Dermis blood vessel endothelial cell (primary cell): ENCODE measurements at places on chromosomes 1 and 21. TPM values are rescaled to one million over a fixed set of nuclear protein-coding genes. Genes with fewer than 3 reads are reported as not detected.
A peak's percentile ranks its signal among the peaks of the same experiment; 100 is the strongest.

- no peak for DNase-seq
Observed at GRCh38 chr1:199811163-199811562, 216.3 kb upstream of the NR5A2 start.

- DNase-seq = peak; percentile 85
Observed at GRCh38 chr1:193115629-193116227, 6.1 kb upstream of the CDC73 start.

GRCh38 chr21:38658511-38658910 lies 147.2 kb upstream of the ETS2 start:
- no peak for DNase-seq

DNA sequence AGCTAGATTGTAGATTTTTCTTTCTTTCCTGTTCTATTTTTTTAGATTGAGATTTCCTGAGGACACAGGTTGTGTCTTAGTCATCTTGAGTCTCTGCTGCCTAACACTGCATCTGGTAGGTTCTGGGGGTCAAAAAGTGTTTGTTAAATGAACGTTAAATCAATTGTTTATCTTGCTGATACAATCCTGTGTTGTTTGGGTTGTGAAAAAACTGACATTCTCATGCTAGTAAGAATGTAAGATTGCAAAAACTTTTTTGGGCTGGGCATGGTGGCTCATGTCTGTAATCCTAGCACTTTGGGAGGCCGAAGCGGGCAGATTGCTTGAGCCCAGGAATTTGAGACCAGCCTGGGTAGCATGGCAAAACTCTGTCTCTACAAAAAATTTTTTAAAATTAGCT lies 3.4 kb downstream of the CTSK start:
- peak; percentile 47 for DNase-seq

- no peak for DNase-seq
Observed at GRCh38 chr1:244375051-244375450, 76.7 kb downstream of the ADSS2 start.

GON4L gene
- total RNA-seq = 31.8 and 34.3 TPM in 2 replicates

RGSL1 gene
- total RNA-seq = not detected in 2 replicates

C1orf141 gene
- not detected in 2 replicates for total RNA-seq
